ENCODE measurements at places on chromosomes 3 and 15. TPM values are rescaled to one million over a fixed set of nuclear protein-coding genes. Genes with fewer than 3 reads are reported as not detected.

SELENOT gene
- 163 TPM for total RNA-seq

DAPK2 gene
- 0.53 TPM for total RNA-seq

CD276 gene
- total RNA-seq: 77.8 TPM

SCN5A gene
- 194 TPM for total RNA-seq

SLC24A5 gene
- not detected for total RNA-seq

CLRN1 gene
- total RNA-seq: not detected

PAK6 gene
- total RNA-seq: 0.48 TPM

SAMD7 gene
- not detected for total RNA-seq

TNIK gene
- total RNA-seq: 6.7 TPM

ZIC1 gene
- 30.7 TPM for total RNA-seq

DNA sequence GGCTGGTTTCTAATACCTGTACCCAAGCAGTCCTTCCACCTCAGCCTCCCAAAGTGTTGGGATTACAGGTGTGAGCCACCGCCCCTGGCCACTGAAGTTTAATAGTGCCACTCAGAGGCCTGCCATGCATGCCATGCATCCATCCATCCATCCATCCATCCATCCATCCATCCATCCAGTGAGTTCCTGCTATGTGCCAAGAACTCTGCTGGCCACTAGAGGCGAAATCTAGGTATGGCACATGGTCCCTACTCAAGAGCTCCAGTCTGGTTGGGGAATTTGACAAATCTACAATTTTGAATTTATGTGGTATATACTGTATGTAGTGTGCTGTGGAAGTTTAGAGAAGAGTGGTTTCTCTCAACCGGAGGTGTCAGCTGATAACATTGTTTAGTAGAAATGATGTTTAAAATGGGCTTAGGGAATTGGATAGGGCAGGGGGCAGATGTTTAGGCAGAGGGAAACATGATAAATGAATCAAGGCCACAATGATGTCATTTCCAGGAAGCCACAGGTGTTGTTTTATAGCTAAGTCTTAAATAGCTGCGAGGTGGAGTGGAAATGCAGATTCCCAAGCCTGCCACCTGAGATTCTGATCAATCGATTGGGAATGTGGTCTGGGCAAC lies 384.4 kb upstream of the C2CD4B start:
- DNase-seq: peak; percentile 36

- no peak for DNase-seq
Measured at GRCh38 chr3:12440927-12441714, 43.2 kb upstream of the TSEN2 start.

- no peak for DNase-seq
Measured at GRCh38 chr3:71621825-71622537, 38.5 kb upstream of the FOXP1 start.

- DNase-seq: no peak
Measured at GRCh38 chr15:83396101-83396500, 51.0 kb upstream of the SH3GL3 start.

DNA sequence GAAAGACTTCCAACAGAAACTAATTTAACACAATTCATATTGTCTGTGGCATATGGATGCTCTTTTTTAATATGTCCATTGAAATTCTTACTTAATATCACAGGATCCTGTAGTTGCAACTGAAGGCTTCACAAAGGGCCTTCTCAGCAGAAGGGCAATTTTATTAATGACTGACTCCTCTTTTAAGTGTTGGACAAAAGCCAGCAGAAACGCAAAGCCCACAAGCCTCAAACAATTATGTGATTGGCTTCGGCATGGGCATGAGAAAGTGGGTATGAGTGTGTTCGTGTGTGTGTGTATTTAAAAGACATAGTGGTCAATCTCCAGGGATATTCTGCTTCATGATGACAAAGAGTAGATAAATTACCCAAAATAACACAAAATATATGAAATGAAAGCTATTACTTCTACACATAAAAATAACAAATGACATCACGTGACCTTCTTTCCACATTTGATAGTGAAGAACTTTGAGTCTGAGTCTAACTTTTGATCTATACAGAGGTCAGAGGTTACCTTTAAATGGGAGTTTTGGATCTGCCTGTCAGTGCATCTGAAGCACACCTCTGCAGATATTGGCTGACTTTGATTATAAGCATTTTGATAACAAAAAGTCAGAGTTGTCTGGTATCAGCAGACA lies 496.9 kb downstream of the CADM2 start:
- no peak for DNase-seq

- DNase-seq: no peak
Measured at GRCh38 chr15:79094611-79095021, 4.0 kb upstream of the RASGRF1 start.

- DNase-seq: no peak
Measured at GRCh38 chr15:78242128-78242527, 7.8 kb upstream of the ACSBG1 start.

- DNase-seq: peak; percentile 20
Measured at GRCh38 chr3:100782906-100783305, 73.6 kb downstream of the TFG start.

DNA sequence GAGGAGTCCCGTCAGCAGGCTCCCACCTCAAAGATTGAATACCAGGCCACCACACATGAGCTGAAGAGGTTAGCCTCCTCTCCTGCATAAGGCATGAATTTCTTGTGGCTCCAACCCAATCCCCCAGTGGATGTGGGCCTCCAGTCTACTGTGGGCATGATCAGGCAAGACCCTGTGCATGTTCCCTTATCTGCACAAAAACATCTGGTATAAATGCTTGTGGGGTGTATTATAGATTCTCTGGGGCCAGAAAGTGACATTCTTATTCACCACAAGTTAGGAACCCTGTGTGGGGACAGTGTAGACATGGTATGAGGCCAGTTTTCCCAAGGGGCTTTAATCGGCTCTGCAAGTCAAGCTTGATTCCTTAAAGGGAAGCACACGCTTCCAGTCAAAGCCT lies 18.2 kb upstream of the UBP1 start:
- DNase-seq: no peak

DNA sequence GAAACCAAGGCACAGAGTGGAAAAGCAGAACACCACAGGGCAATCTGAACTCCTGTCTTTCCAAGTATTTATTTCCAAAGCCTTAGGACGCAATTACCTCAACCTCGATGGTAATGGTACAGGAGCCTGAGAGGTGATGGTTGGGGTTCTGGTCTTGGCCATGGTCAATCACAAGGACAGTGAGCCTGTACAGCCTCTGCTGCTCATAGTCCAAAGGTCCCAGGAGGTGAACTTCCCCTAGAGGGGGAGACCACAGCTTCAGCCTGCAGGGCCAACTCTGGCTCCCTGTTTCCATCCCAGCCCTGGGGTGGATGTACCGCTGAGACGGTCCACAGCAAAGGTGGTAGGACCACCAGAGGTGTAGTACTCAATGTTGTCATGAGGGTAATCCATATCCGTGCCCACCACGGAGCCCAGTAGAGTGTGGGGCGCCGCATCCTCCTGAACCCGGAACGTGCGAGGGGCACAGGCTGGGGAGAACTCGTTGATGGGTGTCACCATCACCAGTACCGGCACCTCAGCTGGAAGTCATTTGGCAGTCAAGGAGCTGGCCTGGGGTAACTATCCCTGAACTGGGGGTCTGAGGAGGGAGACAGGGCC lies 6.1 kb downstream of the CDHR4 start:
- DNase-seq: no peak

- no peak for DNase-seq
Measured at GRCh38 chr15:91988071-91988470, 134.6 kb downstream of the SLCO3A1 start.

GRCh38 chr15:101039461-101039860 lies 120.3 kb downstream of the LRRK1 start:
- DNase-seq: no peak

- no peak for DNase-seq
Measured at GRCh38 chr3:171974986-171975837, 64.2 kb upstream of the FNDC3B start.

DNA sequence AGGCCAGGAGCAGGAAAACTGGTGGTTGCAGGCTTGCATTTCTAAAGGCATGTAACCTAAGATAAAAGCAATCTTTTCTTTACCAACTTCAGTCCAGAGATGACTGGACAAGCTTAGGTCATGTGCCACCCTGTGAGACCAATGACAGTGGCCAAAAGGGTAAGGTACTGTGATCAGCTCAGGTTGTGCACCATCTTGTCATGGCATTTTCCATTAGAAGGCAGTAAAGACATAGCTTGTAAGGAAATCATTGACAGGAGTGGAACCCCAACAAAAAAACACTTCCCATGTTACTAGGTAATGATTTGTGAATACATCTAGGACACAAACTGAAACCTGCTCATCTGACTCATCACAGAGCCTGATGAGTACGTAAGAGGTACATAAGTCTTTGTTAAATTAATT lies 35.2 kb downstream of the SSR3 start:
- DNase-seq: no peak

DNA sequence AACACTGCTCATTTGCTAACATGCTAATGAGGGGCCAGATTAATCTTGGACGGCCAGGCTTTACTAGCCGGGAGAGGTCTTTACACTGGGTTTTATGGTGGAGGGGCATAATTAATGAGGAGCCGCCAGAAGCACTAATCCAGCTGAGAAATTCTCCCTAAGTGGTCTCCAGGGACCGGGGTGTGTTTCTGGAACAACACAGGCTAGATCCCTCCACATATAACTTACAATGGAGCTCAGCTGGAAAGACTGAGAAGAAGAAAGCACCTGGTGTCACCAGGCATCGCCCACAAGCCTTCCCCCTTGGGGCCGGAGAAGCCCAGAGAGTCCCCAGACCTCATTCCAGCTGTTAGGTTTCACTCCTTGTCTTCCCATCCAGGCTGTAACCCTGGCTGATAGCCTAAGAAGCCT lies 127.5 kb downstream of the MEGF11 start:
- no peak for DNase-seq

DNA sequence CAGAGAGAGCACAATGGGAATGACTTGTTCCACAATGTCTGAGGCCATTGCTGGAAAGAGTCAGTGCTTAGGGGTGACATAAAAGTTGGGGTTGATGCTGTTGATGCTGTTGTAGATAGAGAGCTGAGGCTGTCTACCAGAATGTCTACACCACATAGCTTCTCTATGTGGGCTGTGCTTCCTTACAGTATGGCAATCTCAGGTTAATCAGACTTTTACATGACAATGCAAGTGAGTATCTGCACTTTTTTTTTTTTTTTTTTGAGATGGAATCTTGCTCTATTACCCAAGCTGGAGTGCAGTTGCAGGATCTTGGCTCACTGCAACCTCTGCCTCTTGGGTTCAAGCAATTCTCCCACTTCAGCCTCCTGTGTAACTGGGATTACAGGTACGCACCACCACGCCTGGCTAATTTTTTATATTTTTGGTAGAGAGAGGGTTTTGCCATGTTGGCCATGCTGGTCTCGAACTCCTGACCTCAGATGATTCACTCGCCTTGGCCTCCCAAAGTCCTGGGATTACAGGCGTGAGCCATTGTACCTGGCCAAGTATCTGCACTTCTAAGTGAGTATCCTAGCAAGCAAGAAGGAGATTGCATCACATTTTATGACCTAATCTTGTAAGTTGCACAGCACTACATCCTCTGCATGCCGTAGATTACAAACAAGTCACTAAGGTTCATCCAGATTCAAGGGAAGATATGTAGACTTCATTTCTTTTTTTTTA lies 28.7 kb downstream of the DLEC1 start:
- DNase-seq: no peak

DNA sequence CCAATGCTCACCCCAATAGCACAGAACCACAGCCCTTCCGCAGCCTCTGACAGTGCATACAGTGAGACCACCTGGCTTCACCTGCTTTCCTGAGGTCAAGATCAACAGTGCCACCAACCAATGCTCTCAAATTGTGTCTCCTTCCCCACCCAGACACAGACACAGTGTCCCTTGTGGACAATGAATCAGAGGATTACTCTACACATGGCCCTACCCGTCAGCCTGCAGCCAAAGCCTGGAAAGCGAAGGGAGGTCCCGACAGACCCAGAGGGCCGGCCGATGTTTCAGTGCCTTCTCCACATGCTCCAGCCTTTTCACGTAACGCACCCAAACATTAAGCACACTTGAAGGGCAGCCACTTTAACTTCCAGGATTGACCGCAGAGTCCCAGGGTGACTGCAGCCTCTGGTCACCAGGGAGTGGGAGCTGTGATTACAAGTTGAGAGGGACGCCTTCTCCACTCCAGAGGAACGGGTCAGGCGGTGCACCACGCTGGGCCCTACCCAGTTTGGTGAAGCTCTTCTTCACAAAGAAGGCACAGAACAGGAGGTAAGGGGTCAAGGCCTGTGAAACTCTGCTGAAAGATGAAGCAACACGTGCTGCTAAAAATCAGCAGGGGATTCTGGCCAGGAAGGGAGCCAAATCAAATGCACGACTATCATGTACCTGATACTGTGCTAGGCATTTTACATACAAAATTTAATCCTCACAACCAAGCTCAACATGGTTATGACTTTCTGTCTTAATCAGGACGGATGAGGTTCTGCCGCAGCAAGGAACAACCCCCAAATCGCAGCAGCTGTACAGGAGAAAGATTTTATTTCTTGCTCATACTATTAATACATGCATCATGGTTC lies 17.2 kb downstream of the KLHL25 start:
- no peak for DNase-seq

GRCh38 chr3:149393345-149394160 lies 16.1 kb upstream of the TM4SF1 start:
- DNase-seq: peak; percentile 82

DNA sequence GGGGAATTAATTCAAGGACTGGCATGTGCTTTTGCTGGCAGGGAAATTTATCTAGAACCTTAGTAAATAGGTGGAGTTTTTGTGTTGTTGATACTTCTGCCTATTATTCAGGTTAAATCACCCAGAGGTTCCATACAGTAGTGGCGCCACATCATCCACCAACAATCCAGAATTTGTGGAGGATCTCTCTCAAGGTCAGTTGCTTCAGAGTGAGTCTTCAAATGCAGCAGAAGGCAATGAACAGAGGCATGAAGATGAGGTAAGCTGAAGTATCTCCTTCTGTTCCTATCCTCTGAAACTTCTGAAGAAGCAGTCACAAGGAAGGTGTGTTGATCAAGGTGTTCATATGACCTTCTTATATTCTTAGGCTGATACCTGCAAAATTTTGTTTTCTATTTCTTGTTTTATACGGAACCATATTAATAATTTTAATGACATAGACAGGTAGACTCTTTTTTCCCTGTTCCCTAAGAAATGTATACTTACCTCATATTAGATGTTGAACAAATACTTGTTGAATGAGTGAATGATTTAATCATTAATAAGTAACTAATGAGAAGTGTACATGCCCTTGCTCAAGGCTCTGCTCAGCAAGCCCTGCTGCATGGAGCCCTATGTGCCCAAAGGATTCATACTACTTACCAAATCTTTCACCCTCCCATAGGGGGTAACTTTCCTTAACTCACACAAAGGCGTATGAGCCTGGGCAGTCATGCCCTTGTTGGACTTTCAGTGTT lies 43.6 kb downstream of the HMG20A start:
- DNase-seq: no peak
